ENCODE measurements at places on chromosomes 11 and 22.

GRCh38 chr11:134045799-134046635 lies 22.9 kb upstream of the JAM3 start:
- DNase-seq = no peak

DNA sequence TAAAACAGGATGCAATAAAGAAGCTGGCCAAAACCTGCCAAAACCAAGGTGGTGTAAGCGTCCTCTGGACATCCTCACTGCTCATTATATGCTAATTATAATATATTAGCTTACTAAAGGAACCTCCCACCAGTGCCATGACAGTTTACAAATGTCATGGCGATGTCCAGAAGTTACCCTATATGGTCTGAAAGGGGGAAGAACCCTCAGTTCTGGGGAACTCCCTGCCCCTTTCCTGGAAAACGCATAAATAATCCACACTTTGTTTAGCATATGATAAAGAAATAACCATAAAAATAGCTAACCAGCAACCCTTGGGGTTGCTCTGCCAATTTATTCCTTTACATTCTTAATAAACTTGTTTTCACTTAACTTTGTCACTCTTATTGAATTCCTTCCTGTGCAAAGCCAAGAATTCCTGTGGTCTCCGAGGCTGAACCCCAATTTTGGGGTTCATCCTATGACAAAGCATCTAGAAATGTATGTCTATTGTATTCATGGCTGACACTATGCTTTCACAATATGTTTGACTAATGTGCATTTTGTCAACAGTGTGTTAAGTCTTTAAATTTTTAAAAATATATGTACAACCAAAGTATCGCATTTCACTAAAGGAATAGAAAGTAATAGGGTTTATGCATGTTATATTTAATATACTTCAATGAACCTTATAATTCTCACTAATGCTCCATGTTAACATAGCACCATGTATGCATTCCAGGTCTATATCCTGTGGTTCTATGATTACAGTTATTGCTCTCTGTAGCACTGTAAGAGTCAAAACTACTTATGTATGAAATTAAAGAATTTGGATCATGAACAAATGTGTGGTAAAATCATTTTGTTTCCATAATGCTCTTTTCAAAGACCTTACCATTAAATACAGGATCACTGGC lies 25.1 kb downstream of the LGR4 start:
- no peak for DNase-seq

DNA sequence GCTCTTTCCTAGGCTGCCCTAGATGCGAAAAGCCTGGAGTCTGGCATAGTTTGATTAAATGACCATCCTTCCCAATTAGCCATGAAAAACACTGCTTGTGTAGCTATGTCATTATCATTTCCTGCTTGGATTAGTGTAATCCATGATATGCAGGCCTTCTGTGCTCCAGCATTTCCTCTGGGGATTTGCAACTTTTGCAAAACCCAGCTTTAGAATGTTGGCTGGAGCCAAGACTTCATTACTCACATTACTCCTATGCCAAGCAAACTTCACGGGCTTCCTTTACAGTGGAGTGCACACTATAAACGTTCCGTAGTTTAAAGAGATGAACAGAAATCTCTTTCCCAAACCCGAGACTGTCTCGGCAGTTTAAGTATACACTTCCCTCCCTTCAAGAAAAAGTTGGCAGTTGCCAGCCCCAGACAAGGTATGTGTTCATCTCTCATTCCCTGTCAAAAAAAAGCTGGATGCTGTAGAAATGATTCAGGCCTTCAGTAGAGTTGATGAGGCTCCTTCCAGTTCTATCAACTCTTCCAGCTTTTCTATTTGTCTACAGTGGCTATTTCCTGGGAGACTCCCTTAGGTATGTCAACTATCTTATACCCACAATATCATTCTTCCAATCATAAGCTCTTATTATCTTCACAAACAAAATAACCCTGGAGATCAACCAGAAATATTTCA lies 180.0 kb downstream of the MAML2 start:
- DNase-seq = no peak

- DNase-seq = no peak
Observed at GRCh38 chr11:35677904-35678303, 15.3 kb downstream of the TRIM44 start.

- no peak for DNase-seq
Observed at GRCh38 chr11:17548444-17548843, 1.4 kb downstream of the OTOG start.

GRCh38 chr11:2465202-2466068 lies 20.6 kb downstream of the KCNQ1 start:
- DNase-seq = no peak

GRCh38 chr22:20147237-20147988 lies 3.4 kb downstream of the CCDC188 start:
- DNase-seq = no peak

DNA sequence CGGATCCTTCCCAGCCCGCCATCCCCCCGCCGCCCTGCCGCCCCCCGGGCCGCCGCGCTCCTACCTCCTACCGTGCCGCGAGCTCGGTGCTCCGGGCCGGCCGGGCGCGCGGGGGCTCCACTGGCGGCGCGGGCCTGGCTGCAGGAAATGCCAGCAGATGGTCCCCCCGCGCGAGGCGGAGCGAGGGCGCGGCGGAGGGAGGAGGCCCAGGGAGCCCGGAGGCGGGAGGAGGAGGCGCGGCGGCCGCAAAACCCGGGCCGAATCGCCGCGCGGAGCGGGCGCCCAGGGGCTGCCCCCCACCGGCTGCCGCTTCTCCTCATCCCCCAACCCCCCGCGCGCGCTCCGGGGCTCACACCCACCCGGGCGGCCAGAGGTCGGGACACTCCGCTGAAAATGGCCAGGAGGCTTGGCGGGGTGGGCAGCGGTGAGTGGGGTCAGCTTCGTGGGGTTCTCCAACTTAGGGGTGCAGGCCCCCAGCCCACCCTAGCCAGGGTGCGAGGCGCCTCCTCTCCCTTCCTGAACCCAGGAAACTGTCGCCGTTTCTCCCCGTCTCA lies at the start of gene OSBPL5:
TSS of gene OSBPL5 (minus strand) at position 159 of the 554 bp plus-strand sequence. CDS start 36,162 bp downstream, outside the sequence.
- no peak for DNase-seq

- no peak for DNase-seq
Observed at GRCh38 chr11:134579724-134580609, 167.9 kb upstream of the B3GAT1 start.

DNA sequence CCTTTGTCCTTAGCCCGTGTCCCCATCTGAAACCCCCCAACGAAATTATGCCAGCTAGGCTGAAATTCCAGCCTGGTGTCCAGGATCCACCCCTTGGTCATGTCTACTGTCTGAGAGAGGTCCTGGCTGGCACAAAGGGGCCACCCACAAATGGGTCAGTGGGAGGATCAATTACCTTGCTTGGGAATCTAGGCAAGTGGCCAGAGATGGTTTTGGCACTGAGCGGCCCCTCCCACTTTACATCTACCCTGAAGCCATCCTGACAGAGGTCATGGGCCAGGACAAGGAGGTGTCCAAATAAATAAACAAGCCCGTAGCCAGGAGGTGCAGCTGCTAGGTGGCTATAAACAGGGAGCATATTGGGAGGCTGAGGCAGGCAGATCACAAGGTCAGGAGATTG lies 311.5 kb downstream of the MN1 start:
- DNase-seq = no peak

DNA sequence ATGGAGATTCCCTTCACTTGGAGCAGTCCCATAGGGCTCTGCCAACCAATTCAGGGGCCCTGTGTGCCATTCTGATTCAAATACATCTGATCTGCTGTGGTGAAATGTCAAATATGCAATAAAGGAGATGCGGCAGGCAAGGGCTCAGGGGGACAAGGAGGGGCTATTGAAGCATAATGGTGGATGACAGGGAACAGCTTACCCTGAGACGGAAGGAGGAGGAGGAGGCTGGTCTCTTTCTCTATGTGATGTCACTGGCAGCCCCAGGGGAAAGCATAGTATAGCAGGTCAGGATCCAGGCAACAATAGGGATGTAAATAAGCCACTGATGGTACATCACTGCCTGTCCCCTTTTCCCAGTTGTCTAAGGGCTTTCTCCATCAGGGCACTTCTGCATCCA lies 350.9 kb upstream of the SYN3 start:
- DNase-seq = no peak

GRCh38 chr11:134882141-134882540 lies 470.1 kb upstream of the B3GAT1 start:
- DNase-seq = no peak

DNA sequence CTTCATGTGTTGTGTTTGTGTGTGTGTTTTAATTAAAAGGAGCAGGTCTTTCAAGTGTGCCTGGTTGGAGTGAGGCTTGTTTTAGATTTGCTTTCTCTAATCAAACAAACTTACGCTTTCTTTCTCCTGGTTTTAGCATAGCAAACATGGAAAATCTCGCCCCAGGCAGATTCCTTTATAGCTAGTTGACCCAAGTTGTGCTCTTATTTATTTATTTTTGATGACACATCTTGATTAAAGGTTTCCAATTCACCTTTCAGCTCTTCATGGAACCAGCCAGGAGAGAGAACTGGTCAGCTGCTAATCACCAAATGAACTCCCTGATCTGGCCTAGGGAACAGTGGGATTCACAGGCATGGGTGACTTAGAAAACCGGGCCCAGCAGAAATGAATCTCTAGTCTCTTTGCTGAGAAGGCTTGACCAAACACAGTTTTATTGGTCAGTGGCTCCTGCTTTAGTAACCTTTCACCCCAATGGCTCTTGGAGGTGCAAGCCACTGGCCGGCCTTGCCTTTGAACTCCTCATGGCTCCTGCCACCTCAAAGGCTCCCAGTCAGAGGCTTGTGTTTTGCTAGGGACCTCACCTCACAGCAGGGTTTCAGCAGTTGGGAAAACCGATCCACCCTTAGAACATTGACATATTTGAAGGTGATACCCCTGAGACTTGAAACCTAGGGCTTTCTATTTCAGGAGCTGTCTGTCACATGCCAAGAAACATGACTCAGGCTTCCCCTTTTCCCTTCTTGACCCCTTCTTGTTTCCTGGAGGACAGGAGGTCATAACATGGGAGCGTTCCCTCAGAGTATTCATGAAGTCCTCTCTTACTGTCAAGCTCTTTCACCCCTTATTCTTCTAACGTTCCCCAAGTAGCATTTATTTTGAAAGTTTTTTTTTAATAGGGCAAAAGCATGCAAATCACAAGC lies 48.8 kb downstream of the EXT2 start:
- no peak for DNase-seq

- DNase-seq = no peak
Observed at GRCh38 chr11:69409812-69410645, 71.4 kb upstream of the LINC01488 start.

- no peak for DNase-seq
Observed at GRCh38 chr22:42673898-42674401, 24.8 kb upstream of the CYB5R3 start.

DNA sequence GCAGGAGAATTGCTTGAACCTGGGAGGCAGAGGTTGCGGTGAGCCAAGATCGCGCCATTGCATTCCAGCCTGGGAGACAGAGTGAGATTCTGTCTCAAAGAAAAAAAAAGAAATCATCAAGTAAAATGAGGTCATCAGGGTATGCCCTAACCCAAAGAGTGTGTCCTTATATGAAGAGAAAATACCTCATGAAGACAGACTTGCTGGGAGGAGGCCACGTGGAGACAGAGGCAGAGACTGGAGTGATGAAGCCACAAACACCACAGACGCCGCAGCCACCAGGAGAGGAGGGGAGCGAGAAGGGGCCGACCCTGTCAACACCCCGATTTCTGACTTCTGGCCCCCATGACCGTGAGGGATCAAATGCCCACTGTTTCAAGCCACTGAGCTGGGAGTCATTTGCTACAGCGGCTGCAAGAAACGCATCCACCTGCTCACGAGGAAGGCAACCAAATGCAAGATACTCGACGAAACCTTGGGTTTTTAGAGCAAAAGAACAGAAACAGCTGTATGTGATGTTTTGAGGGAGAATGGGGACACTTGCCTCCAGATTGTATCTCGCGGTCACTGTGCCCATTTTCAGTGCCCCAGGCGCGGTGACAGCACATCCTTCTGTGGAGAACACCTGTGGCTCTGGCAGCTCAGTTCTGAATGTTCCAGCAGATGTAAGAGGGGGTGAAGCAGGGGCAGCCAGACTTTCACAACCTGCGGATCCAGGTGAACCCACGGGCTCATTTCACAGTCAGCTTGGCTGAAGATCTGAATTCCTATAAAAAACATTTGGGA lies 1317.2 kb downstream of the TBC1D22A start:
- no peak for DNase-seq

- DNase-seq = peak; percentile 14
Observed at GRCh38 chr11:1693327-1694063, 3.5 kb upstream of the KRTAP5-6 start.

DNA sequence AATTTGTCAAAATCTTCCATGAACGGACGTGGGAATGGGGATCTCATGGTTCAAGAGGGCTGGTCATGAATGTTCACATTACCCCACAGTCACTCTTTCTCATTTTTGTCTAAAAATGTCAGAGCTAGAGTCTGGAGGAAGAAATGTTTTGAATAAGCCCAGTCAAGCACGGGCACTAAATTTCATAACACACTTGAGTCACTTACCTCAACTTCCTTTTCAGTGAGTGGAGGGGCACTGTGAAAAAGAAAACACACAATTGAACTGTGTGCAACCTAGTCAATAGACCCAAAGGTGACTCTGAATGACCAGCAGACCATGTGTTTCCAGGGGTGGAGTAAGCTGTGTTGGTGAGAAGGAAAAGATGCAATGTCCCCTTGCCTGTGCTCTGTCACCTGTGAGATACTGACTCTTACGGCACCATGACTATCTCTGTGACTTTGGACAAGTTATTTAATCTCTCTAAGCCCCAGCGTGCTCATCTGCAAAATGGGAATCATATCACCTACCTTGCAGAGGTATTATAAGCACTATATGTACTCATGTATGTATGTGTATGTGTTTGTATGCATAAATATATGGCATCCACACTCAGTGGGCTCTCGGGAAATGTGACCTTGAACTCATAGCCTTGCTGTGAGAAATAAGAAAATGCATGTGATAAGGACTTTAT lies 38.2 kb upstream of the LYVE1 start:
- DNase-seq = no peak

- no peak for DNase-seq
Observed at GRCh38 chr11:96149743-96150555, 193.0 kb downstream of the MAML2 start.

GRCh38 chr22:45863981-45864751 lies 112.8 kb downstream of the WNT7B start:
- peak; percentile 9 for DNase-seq

DNA sequence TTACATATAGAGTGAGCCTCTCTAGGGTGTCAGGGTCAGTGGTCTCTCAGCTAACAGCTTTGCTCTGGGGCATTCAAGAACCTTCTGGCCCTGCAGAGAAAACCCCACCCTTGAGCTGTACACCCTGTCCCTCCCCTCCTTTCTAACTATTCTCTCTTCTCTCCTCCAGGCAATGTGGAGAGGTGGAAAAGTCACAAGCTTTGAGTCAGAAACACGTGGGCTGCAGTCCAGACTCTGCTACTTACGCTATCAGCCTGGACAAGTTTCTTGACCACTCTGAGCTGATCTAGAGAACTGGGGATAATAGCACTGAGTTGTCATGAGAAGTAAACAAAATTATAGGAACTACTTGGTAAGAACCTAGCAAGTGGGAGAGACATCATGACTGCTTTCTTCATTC lies 10.7 kb upstream of the FAM83F start:
- no peak for DNase-seq

DNA sequence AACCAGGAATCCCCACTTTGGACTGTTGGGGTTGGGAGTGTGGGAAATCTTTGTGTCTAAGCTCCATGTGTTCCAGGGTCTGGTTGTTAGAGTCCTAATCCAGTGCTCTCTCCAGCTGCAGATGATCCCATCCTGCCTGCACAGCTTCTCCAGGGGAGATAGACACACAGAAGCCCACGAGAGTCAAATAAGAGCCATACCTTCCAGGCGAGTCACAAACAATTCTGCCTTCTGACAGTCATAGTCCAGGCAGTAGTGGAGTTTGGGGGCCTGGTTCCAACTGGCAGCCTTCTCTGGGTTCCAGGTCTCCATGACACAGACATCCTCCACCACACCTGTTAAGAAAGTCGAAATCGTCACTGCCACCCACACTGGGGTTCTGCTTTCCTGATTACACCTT lies 32.1 kb downstream of the SYT13 start:
- DNase-seq = no peak
